ENCODE measurements at places on chromosomes 6 and 20. TPM values are rescaled to one million over a fixed set of nuclear protein-coding genes. Genes with fewer than 3 reads are reported as not detected.

The RAD21L1 gene
- total RNA-seq, result 0.58 TPM

The BCAS1 gene
- total RNA-seq, result not detected

GRCh38 chr6:123687864-123688263 lies 51.1 kb upstream of the TRDN start:
- DNase-seq, result no peak

GRCh38 chr6:24558516-24558915 lies 63.7 kb downstream of the ALDH5A1 start:
- no peak for DNase-seq

- no peak for DNase-seq
These were observed 153.4 kb downstream of the COL12A1 start for GRCh38 chr6:75052491-75052890.

The BPIFB2 gene
- total RNA-seq, result not detected

DNA sequence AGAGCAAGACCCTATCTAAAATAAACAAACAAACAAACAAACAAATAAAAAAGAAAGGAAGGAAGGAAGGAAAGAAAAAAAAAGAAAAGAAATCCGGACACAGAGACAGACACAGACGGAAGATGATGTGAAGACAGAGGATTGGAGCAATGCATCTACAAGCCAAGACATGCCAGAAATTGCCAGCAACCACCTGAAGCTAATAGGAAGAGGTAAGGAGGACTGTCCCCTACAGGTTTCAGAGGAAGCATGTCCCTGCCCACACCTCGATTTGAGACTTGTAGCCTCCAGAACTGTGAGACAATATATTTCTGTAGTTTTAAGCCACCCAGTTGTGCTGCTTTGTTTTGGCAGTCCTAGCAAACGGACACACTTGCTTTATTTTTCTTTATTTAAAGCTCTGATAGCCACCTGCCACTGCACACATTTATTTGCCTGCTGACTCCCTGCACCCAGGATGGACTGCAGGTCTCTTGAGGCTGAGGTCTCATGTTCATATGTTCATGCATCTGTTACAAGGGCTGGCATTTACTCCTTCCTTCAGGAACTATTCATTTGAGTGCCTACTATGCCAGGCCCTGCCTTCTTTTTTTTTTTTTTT lies 20.7 kb upstream of the ZMYND8 start:
- DNase-seq, result no peak

The TNXB gene
- 17.2 TPM for total RNA-seq

Measured in naive thymus-derived CD4-positive, alpha-beta T cell (primary cell).